SK-N-SH (cell line): ENCODE measurements at places on chromosomes 1 and 21. TPM values are rescaled to one million over a fixed set of nuclear protein-coding genes. Genes with fewer than 3 reads are reported as not detected.

DNA sequence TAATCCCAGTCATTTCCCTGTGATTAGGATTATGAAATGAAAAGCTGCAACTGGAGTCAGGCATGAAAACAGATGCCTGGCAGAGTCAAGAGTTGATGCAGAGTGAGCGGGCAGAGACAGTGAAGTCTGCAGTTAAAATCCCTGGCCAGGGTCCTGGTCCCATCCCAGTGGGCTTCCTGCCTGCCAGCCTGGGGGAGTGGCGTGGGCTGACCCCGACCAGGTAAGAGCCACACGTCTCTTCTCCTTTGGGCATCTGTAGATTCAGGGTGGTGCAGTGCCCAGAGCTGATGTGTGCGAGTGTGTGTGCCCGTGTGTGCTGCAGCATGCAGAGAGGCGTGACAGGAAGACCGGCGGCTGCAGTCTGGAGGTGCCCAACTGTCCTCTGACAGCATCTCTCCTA is 6.2 kb upstream of the KIAA1614 start:
- H3K4me3 ChIP-seq = no peak overlapping the region
- H3K27me3 ChIP-seq = no peaks in the 10 kb centered on the region
- H3K27ac ChIP-seq = no peak overlapping the region

- no peak for DNase-seq
- H3K4me1 ChIP-seq = no peaks in the 10 kb centered on the region
- no peak overlapping the region for H3K27ac ChIP-seq
- no peak overlapping the region for H3K4me3 ChIP-seq
- no peaks in the 10 kb centered on the region for H3K27me3 ChIP-seq
Observed at GRCh38 chr1:157784801-157785200, 7.9 kb upstream of the FCRL2 start.

DNA sequence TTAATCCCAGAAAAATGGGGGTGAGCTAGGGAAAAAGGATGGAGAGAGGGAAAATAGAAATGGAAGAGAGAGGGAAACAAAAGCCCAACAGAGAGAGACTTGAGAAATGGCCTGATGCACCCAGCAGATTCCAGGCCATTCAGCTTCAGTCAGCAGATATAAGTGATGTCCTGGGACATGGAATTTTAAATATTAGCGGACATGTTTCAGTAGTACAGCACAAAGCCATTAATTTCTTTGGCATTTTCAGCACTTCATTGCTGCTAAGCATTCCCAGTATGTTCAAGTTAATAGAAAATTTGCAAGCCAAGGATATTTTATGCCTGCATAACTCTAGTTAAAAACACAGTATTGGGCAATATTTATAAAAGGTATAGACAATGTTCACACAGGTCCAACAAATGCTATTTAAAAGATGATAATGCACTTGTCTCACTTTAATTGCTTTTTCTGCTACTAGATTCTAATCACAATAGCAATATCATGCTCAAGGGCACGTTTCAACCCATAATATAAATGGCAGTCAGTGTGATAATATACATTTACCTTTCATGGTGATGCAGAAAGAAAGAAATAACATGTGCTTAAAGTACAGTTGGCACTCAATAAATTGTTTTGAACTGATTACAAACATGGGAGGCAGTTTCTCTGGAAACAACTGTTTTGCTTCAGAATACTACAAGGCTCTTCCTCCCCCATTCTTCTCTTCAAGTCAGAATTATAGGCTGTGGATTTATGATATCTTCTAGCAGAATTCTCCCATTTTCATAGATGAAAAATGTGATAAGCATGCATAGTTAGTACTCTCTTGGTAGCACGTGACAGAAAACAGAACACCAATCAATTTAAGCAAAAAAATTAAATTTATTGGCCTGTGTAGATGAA is 108.1 kb upstream of the MAGI3 start:
- H3K4me3 ChIP-seq = no peak overlapping the region
- DNase-seq = peak; percentile 26
- H3K27ac ChIP-seq = peak overlapping the region; percentile 98
- no peaks in the 10 kb centered on the region for H3K27me3 ChIP-seq
- H3K4me1 ChIP-seq = peaks cover 29% of the 10 kb centered on the region
- H3K36me3 ChIP-seq = no peaks in the 10 kb centered on the region

DNA sequence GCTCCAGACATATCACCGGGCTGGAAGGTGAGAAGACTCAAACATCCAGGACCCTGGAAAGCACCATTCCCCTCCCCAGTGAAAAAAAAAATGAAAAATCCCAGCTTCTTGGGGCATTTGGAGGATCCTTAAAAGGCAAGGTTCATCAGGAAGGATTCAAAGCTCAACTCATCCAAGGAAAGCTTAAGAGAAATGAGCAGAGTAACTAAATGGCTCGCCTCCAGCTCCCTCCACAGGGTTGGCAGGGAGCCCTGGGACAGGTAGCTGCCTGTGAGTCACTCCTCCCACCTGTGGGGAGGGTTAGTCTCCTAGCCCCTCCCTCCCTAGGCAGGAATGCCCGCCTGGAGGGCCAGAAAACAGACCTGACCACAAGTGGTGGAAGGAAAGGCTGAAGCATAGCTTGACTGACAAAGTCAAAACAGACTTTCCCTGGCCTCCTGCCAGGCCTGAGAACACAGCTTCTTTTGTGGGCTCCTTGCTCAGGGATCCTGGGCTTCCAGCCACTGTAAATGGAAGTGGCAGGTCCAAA is 712 bp upstream of the LAMB3 start:
- peak overlapping the region; percentile 69 for H3K27ac ChIP-seq
- H3K4me3 ChIP-seq = no peak overlapping the region
- H3K36me3 ChIP-seq = no peaks in the 10 kb centered on the region
- no peak for DNase-seq

- H3K4me3 ChIP-seq = no peak overlapping the region
- no peaks in the 10 kb centered on the region for H3K27me3 ChIP-seq
- H3K36me3 ChIP-seq = no peaks in the 10 kb centered on the region
- DNase-seq = no peak
Observed at GRCh38 chr1:189929501-189930099, 548.1 kb downstream of the BRINP3 start.

- no peak overlapping the region for H3K27ac ChIP-seq
- no peaks in the 10 kb centered on the region for H3K27me3 ChIP-seq
- H3K36me3 ChIP-seq = no peaks in the 10 kb centered on the region
- H3K4me3 ChIP-seq = no peak overlapping the region
- no peaks in the 10 kb centered on the region for H3K4me1 ChIP-seq
Observed at GRCh38 chr1:15816674-15817073, 9.2 kb upstream of the UQCRHL start.

- H3K4me1 ChIP-seq = peaks cover 16% of the 10 kb centered on the region
- peaks cover 19% of the 10 kb centered on the region; the same call in 1 of the 2 replicates for H3K36me3 ChIP-seq
Observed at GRCh38 chr1:201660931-201661822, 122.2 kb downstream of the NAV1 start.

DNA sequence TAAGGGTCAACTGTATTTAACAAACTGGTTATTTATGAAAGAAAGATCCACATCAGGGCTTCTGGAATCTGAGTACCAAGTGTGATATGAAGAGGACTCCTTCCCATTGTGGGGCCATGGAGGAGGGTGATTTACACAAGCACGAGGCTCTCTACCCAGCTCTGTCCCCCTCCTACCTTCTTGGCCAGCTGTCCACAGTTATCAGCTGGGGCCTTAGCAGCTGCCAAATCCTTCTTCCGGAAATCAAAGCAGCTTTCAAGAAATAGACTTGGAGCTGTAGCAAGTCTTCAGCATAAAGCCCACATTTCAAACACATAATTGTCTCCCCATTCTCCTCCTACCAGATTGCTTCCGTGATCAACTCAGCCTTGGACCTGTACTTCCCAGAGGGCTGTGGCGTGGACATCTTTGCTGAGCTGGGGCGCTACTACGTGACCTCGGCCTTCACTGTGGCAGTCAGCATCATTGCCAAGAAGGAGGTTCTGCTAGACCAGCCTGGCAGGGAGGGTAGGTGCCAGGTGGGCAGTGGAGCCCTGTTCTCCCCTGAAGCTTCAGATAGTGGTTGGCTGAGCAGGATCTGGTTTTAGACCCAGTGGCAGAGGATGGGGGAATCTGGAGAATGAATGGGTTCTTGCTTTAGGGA is 15.5 kb downstream of the AZIN2 start:
- H3K4me3 ChIP-seq = no peak overlapping the region
- no peak overlapping the region for H3K27ac ChIP-seq
- H3K36me3 ChIP-seq = no peaks in the 10 kb centered on the region
- H3K4me1 ChIP-seq = no peaks in the 10 kb centered on the region
- no peak for DNase-seq
- H3K27me3 ChIP-seq = no peaks in the 10 kb centered on the region

DNA sequence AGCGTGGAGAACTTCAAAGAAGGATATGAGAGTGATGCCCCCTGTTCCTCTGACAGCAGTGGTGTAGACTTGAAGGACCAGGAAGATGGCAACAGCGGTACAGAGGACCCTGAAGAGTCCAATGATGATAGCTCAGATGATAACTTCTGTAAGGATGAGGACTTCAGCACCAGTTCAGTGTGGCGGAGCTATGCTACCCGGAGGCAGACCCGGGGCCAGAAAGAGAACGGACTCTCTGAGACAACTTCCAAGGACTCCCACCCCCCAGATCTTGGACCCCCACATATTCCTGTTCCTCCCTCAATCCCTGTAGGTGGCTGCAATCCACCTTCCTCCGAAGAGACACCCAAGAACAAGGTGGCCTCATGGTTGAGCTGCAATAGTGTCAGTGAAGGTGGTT is 14.0 kb downstream of the CERS2 start:
- no peak overlapping the region for H3K4me3 ChIP-seq
- H3K27ac ChIP-seq = no peak overlapping the region

DNA sequence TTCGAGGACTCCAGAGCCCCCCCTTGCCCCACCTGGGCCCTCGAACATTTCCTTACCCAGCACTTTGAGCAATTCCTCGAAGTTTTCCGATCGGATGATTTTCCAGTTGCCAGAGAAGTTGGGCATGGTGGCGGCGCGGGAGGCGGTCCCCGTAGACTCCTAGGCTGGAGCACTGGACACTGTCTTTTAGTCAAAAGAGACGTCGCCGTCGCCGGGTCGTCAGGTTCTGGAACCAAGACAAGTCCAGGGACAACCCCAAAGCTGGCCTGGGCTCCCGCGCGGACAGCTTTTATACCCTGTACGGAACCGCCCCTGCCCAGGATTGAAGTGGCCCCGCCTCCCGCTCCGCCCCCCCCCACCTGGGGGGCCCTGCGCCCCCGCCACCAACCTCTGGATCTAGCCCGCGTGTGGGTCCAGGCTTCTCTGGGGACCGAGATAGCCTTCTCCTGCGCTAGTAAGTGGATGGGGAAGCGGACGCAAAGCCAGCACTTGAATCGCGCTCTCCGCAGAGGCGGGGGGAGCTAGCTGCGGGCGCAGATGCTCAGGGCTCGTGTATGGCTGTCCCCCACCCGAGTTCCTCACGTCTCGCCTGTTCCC is at the start of gene CRABP2:
TSS of gene CRABP2 (minus strand) at position 263 of the 597 bp plus-strand sequence. CDS start at position 126, 137 bp downstream.
- H3K27ac ChIP-seq = no peak within 1 kb of the TSS
- peak within 1 kb of the TSS; percentile 58 for H3K4me3 ChIP-seq
- H3K36me3 ChIP-seq = peaks cover 7% of the 10 kb centered on the region; the same call in 1 of the 2 replicates
- peak; percentile 73 for DNase-seq

DNA sequence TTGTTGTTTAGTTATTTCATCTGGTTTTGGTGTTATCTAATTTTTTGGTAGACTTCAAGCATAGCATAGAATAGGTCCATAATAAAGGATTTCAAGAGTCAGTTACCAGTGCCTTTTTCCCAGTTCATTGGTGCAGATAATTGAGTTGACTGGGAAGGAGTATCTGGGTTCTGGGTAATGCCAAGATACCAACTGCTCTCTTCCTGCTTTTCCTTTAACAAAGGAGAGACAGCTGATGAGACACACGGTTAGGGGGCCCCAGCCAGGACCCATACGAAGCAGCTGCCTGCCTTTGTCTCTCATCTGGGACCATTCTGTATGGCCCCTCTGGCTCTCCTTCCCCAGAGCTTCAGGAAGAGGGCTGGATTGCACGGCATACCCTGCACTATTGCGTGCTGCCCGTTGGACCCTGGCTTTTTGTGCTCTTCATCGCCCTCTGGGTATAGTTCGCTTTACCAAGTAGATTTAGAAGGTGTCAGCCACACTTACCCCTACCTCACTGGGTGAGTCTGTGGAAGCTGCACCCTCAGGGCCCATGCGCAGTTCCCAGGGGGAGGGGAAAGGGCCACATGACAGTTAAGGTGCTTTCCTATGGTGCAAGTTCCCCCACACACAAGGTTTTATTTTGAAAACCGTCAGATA is 7.0 kb downstream of the NAV1 start:
- DNase-seq = peak; percentile 35
- H3K27me3 ChIP-seq = no peaks in the 10 kb centered on the region
- no peak overlapping the region for H3K4me3 ChIP-seq
- no peak overlapping the region; the same call in 1 of the 2 replicates for H3K27ac ChIP-seq
- H3K36me3 ChIP-seq = peaks cover 17% of the 10 kb centered on the region
- peaks cover 15% of the 10 kb centered on the region for H3K4me1 ChIP-seq

- no peak overlapping the region for H3K27ac ChIP-seq
- no peaks in the 10 kb centered on the region for H3K27me3 ChIP-seq
- DNase-seq = no peak
- no peaks in the 10 kb centered on the region for H3K4me1 ChIP-seq
- H3K36me3 ChIP-seq = no peaks in the 10 kb centered on the region
- H3K4me3 ChIP-seq = no peak overlapping the region
Observed at GRCh38 chr1:36790191-36790590, 244.1 kb downstream of the GRIK3 start.

- H3K4me3 ChIP-seq = no peak overlapping the region
- DNase-seq = no peak
- no peak overlapping the region for H3K27ac ChIP-seq
Observed at GRCh38 chr1:23736437-23737134, 6.7 kb upstream of the ELOA start.

DNA sequence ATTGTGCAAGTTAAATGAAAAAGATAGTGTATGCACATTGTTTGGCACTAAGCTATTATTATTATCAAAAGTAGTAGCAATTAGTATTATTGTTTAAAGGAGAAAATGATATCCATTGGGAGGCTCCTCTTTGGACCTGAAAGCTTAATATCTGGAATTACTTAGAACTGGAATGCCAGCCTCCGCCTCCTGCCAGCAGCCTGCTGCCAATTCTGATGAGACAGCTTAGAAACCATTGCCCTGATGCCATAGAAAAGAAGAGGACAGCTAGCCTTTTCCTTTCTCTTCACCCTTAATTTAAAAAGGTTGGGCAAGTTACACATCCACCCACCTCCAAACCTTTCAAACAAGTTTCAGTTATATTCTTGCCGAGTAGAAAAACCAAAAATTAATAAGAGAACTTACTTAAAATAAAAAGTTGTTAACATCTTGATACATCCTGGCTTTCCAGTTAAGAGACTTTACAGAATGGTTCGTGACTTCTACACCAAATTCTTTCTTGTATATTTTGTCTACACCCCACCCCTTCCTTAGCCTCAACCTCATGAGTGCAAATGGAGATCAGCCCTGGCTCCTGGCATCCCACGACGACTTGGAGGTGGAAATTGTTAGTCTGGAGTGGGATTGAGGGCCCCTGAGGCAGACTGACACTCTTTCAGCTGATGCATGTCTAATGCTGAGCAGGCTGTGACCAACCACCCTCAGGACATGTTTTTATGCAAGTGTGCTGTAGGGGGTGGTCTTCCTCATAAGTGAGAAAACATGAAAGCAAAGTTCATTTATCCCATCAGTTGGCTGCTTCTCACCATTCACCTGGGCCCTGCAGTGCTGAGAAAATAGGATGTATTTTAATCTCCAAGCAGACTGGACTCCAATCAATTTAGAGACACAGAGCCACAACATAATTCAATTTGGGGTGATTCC is 120.6 kb downstream of the KCNJ15 start:
- no peaks in the 10 kb centered on the region for H3K4me1 ChIP-seq
- H3K4me3 ChIP-seq = no peak overlapping the region
- H3K27ac ChIP-seq = no peak overlapping the region; the same call in 1 of the 2 replicates

PBX1 gene
- polyA plus RNA-seq = 25.3 and 27.0 TPM in 2 replicates

KCNA3 gene
- 0.02 TPM in 1 of 2 replicates, not detected in the other for polyA plus RNA-seq

OVAAL gene
- polyA plus RNA-seq = not detected in 2 replicates

AMY1C gene
- polyA plus RNA-seq = not detected in 2 replicates

FAM72C gene
- 2.3 and 2.4 TPM in 2 replicates for polyA plus RNA-seq

C1QA gene
- not detected in 2 replicates for polyA plus RNA-seq

BSND gene
- polyA plus RNA-seq = not detected in 2 replicates
